ENCODE measurements at places on chromosomes 5 and 9. TPM values are rescaled to one million over a fixed set of nuclear protein-coding genes. Genes with fewer than 3 reads are reported as not detected.

GRCh38 chr5:102760815-102761214 is 5.7 kb downstream of the PAM start:
- DNase-seq: no peak

- DNase-seq: no peak
Measured at GRCh38 chr5:127026166-127026565, 4.2 kb downstream of the MARCHF3 start.

DNA sequence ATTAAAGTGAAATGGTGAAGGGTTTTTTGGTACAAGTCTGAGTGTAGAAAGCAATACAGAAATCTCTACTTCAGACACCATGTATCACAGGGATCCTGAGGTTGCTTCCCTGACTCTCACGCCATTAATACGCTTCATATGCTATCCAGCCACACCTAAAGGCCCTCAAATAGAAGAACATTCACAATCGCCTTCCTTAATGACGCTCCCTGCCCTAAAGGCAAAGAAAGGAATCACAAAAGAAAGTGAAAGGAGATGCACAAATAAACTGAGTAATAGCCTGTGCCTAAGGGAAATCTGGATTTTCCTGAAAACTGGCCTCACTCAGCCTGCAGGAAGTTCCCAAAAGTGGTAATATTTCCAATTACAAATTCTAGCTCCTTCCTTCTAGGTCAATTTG is 1002.7 kb upstream of the DMAC1 start:
- DNase-seq: no peak

GRCh38 chr5:164354139-164354751 is 848.8 kb downstream of the MAT2B start:
- DNase-seq: no peak

- no peak for DNase-seq
Measured at GRCh38 chr9:16341177-16341576, 529.3 kb downstream of the BNC2 start.

The DPH7 gene
- total RNA-seq: 15.9 TPM

- DNase-seq: peak; percentile 87
Measured at GRCh38 chr5:157575381-157576020, at the start of gene ADAM19. ADAM19 (minus strand) TSS chr5:157575775; CDS start chr5:157575696, 79 bp downstream.

The CARTPT gene
- total RNA-seq: not detected

The CNTLN gene
- 10.9 TPM for total RNA-seq

DNA sequence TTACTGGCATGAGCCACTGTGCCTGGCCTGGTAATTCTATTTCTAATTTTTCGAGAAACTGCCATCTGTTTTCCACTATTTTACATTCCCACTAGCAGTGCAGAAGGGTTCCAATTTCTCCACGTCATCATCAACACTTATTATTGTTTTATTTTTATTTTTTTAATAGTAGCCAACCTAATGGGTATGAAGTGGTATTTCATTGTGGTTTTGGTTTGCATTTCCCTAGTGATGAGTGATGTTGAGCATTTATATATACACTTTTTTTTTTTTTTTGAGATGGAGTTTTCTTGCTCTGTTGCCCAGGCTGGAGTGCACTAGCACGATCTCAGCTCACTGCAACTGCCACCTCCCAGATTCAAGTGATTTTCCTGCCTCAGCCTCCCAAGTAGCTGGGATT is 28.3 kb downstream of the WWC1 start:
- DNase-seq: peak; percentile 10

The TAF1L gene
- total RNA-seq: not detected

- no peak for DNase-seq
Measured at GRCh38 chr5:24505258-24505657, 139.5 kb downstream of the CDH10 start.

GRCh38 chr5:80864706-80865435 is 95.3 kb upstream of the RASGRF2 start:
- DNase-seq: no peak

The POU5F2 gene
- total RNA-seq: 2.4 TPM

The ZNF366 gene
- total RNA-seq: 5.1 TPM

DNA sequence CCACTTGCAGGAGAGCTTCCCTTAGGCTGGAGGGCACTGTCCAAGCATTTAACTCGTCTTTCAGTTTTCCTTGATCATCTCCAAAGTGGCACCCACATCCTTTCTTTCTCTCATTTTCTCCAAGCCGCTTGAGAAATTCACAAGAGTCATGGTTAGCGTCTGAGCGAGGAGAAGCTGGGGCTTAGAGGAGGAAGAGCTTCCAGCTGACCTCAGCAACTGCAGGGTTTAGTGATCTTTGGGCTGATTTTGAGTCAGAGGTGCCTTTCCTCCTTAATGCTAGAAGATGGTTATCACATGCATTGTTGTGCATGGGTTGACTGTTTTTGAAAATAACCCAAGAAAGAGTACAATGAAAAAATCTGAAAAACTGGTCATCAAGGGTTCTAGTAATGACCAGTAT is 134.7 kb downstream of the GADD45G start:
- DNase-seq: no peak

DNA sequence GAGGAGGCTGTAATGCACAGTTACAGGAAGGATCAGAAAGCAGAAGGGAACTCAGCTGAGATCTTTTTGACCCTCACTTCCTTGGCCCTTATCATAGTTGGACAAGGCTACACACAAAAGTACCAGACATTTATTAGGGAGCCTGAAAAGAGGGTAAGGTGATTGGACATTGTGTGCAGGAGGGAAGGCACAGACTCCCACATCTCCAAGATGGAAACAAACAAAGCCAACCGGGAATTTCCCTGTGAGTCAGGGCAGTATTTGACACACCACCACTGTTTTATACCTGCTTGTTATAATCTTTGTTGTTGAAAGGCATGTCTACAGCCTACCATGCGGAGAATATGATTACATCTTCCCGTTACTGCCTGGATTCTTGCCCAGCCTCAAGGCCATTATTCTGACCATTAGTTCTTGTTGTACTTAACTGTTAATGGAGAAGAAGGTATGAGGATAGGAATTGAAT is 3.0 kb upstream of the CCNG1 start:
- DNase-seq: no peak

The HAND1 gene
- total RNA-seq: not detected

The GLRX gene
- total RNA-seq: 31.0 TPM

DNA sequence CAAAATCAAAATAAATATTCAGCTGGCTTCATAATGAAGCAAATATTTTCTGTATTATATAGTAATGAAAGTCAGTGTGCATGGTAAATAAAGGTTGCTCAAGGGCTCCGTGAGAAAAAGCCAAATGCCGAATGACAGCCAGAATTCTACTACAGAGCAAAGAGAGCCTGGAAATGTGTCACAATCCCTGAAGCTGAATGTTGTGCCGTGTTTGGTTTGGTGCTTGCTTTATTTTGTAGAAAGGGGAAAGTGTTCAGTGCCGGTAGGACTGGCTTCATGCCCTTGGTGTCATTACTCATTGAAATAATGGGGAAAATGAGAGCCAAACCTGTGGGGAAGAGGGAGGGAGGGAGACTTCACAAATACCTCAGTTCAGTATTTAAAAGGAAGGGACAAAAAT is 26.8 kb upstream of the ADAMTSL1 start:
- DNase-seq: no peak

GRCh38 chr5:68047035-68047434 is 168.5 kb upstream of the PIK3R1 start:
- no peak for DNase-seq

The JAKMIP2 gene
- 0.42 TPM for total RNA-seq

The HRCT1 gene
- total RNA-seq: 4.8 TPM

The SUSD3 gene
- 5.2 TPM for total RNA-seq

DNA sequence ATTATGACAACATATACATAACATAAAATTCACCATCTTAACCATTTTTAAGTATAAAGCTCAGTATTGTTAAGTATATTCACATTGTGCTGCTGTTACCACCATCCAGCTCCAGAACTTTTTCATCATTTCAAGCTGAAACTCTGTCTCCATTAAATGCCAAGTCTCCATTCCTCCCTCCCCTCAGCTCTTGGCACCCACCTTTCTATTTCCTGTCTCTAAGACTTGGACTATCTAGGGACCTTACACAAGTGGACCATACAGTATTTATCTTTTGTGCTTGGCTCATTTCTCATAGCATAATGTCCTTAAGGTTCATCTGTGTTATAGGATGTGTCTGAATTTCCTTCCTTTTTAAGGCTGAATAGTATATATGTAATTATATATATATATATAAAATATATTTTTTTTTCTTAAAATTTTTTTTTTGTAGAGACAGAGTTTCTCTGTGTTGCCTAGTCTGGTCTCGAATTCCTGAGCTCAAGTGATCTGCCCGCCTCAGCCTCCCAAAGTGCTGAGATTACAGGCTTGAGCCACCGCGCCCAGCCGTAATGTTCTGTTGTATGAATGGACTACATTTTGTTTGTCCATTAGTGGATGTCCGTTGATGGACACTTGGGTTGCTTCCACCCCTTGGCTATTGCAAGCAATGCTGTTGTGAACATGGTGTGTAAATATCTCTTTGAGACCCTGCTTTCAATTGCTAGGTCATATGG is 72.3 kb downstream of the EHMT1 start:
- no peak for DNase-seq

- DNase-seq: no peak
Measured at GRCh38 chr9:16625811-16626210, 244.7 kb downstream of the BNC2 start.

DNA sequence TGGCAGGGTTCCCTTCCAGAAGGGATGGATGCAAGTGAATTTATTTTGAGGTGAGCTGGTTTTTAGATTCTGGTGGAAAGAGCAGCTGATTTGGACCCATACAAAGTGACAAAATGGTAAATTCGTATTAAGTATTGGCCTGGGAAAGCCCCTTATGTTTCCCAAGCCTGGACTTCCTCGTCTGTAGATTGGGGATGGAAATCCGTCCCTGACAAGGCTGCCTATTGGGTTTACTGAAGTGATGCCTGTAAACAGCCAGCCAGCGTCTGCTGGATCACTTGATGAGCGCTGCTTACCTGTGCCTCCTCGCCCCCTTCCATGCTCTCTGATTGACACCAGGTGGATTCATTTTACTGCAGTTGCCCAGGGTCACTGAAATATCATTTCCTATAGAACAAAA is 233.8 kb downstream of the GADD45G start:
- DNase-seq: no peak
